ENCODE measurements at places on chromosomes 6 and 20.

DNA sequence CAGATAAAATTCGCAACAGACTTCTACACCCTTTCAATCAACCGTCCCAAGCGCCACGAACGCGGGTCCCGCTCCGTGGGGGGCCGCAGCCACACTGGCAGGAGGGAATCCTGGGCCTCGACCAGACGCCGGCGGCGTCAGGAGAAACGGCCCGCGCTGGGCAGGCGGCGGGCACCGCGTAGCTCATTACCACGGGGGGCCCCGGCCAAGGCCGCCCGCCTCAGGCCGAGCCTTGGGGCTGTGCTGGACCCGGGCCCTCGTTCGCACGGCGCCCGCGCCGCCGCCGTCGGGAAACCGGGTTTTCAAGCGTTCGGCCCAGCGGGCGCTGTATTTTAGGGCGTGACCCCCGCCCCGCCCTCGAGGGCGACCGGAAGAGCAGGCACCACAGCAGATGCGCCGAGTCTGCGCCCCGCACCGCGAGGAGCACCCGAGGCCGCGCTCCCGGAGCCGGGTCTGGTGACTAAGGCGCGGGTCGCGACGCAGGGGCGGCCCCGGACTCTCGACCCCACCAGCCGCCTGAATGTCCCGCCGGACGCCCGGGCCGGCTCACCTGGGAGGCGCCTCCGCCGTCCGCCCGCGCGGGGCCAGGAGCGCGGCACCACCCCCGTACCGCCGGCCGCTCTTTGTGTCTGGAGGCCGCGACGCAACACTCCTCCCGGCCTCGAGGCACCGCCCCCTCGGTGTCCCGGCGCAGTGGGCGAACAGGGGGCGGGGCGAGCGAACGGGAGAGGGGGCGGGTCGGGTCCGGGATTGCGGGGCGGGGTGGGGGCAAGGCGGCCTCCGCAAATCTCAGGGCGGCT is at the start of gene NINL:
Gene NINL, minus strand, starts transcription at position 627 of the 800 bp plus-strand sequence. CDS start 58,944 bp downstream, outside the sequence.
- no peak for DNase-seq

DNA sequence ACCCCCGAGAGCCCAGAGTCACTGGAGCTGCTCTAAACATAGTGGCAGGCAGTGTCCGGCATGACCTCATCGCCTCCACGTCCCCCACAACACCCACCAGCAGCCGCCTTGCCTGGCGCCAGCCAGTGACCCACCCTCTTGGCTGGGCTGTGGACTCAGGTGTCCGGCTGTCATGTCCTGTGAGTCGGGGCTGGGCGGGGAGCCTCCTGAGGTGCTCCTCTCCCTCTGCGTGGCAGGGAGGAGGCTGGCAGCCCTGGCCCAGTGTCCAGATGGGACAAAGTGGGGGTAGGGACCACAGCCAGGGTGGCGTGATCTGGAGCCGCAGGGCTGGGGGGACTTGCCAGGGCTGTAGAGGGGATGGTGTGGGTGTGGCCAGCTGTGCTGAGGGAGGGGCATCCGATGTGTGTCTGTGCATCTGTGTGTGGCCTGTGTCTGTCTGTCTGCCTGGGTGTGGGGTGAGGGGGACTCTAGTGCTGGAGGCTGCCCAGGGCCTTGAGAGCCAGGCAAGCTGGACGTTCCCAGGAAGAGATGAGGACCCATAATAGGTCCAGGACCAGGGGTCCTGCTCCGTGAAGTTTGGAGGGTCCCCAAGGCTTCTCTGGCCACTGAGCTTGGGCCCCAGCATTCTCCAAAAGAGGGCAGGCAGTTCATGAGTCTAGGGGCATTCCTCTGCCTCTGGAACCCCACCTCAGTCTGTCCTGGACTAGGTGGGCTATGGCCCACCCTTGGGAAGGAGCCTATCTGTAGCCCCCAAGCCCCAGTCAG is 2.3 kb upstream of the SOX18 start:
- no peak for DNase-seq

DNA sequence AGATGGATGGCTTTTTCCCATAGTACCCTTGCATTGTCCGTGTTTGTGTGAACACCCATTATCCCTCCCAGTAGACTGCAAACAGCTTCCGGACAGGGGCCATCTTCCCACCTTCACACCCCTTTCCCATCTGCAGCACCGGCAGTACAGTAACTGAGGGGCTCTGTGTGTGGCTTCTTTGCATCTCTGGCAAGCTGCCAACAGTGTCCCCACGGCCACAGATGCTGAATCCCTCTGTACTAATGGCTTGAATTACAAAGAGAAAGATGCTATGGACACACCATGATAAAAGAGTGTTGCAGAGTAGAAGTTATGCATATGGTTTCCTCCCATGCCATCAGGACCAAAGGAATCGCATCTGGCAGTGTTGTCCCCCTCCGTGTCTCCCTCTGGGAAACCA is 101.1 kb upstream of the CDYL start:
- no peak for DNase-seq

- DNase-seq, result no peak
Observed at GRCh38 chr20:43731469-43731868, 4.7 kb upstream of the GTSF1L start.

DNA sequence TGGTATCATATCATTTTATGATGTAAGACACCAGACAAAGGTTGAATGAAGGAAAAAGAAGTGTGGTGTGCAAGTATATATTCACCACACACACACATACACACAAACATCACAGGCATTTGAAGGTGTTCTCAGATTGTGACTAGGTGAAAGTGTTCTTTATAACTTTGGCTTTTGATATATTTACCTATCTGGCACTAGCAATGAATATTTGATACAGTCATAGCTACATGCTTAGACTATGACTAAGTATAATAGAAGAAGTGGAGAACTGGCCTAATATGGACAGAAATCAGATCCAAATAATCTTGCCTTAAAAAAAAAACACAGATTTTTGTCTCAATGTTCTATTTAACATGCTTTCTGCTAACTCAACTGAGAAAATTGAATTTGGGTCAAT is 809.9 kb downstream of the KIF16B start:
- DNase-seq, result no peak

- DNase-seq, result no peak
Observed at GRCh38 chr20:16000112-16000511, 573.1 kb downstream of the KIF16B start.

DNA sequence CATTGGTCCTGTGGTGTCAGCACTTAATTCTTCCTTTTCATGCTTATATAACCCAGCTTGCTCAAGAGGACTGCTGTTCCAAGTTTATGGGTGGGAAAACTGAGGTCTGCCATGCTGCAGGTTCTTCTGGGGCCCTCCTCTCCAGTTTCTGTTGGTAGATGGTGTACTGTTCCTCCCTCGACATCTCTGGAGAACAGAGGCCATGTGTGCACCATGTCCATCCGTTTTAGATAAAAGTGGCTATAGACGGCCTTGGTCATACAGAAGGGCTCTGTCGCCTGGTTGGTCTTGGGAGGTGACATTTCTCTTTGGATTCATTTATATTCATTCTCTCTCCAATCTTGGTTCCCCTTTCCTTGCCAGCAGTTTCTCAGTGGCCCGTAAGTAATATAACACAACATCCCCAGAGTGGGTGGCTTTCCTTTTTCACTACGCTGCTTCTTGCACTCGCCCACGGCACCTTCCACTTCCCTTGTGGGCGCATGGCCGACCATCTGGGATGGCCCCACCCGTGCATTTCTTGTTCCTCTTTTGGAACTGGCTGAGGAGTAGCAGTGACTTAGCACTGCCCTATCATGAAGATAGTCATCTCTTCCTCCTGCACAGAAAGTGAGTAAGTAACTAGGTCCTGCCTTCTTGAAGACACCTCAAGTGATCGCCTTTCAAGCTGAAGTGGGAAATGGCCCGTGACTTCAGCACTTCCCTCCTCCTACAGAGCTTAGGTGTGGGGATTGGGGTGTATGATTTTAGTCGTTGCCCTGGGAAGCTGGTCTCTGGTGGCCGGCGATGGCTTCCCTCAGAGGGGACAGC is 94.2 kb downstream of the RREB1 start:
- no peak for DNase-seq

DNA sequence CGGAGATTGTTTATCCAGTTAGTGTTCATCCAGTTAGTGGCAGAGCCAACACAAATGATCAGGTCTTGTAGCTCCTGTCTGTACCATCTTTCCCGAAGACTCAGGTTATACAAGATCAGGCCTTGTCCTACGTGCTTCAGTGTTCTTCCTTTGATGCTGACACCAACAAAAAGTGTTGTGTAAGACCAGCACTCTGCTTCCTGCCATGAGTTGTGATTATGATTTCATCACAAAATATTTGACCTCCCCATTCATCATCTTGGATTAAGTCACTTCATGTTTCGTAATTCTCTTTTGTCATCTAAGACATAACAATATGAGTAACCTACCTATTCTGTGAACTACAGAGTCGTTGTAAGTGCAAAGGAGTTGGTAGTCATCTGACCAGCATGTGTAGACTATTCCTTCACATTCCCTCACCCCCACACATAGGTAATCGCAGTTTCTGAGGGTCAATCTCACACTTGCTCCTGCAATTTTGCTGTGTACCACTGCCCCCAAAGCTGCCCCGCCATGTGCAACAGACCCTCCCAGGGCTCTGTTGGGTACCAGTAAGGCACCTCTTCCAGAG is 135.6 kb upstream of the SLC22A23 start:
- DNase-seq, result peak; percentile 45

All from LoVo (cell line).